ENCODE measurements at places on chromosomes 7 and 10.

DNA sequence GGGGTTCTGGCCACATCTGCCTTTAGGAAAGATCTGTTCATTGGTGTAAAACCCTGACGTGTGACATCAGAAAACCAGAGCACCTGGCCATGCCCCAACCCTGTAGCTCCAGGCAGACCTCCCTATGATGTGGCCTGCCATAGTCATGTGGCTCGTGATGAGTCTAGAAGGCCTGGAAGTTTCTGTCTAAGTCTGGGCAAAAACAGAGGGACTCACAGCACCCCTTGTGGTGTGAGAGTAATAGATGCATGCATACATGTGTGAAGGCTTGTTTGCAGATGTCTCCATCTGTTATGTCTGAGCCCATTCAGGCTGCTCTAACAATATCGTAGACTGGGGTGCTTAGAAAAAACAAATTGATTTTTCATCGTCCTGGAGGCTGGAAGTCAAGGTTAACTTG is 309.3 kb downstream of the PAXIP1 start:
- no peak for DNase-seq

GRCh38 chr10:103500481-103500880 is 7.0 kb downstream of the NEURL1 start:
- no peak for DNase-seq

- DNase-seq, result no peak
These were observed 58.0 kb upstream of the VWC2 start for GRCh38 chr7:49715486-49715885.

DNA sequence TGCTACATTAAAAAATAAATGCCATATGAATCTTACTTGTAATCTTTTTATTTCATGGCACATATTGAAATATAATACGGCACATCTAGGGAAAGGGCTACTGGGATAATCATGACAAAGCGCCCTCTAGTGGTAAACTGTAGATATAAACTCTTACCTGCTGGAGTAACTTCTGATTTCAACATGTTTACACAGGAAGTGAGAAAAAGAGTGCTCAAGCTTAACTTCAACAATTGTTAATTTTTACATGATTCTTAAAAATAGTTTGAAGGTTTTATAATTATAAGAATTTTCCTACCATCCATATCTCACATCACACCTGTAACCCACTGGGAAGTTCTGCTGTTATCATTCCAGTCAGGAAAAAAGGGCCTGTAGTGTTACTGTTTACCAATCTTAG is 2.0 kb upstream of the HEPACAM2 start:
- no peak for DNase-seq

GRCh38 chr7:51351661-51352060 is 35.1 kb upstream of the COBL start:
- DNase-seq, result no peak

DNA sequence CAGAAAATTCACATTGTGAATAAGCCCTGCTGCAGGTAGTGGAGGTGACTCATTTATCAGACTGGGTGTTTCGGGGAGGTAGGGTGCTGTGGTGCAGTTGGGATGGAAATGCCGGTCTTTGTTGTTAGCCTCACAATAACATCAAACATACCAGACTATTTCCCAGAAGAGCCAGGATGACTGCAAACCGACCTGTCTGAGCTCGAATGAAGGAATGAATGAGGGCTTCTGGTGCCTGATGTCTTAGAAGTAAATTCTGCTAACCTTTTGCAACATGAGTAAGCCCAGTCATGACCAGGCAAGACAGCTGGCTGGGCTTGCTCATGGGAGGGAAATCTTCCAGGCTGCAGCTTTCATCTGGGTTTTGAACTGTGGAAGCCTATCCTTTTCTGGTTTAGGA is 2.4 kb upstream of the VDAC2 start:
- no peak for DNase-seq

DNA sequence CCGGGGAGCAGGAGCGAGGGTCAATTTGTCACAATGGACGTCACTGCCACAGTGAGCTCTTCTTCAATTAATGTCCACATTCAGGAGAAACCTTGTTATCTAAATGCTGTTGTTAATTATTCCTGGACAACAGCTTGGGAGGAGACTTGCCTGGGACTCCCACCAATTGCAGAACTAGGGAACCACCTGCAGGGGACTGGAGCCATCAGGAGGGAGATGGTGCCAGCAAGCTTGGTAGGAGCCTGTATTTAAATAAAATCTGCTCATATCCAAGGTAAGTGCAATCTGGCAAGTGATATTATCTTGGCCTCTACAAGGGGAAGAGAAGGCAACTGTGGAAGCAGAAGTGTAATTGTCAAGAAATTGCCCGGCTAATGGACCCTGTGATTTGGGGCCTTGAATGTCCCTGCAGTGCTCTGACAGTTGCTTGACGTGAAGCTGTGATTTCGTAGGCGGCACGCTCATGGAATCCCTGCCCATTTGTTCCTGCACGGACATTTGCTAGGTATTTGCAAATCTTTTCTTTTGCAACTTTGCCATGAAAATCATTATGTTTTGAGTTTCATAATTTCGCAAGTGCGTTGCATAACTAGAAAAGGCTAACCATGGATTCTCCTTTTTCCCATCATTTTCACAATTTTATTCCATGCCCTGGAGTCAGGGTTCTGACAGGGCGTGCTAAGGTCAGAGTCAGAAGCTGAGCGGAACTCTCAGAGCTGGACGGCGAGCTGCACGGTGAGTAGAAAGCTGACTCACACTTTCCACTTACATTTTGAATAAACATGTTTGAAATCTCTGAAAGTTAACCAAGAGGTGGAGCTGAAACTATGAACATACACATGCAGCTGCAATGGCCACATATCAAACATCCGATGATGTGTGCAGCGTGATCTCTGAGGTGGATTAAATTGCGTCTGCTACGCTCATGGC is 84.9 kb upstream of the TCERG1L start:
- no peak for DNase-seq

DNA sequence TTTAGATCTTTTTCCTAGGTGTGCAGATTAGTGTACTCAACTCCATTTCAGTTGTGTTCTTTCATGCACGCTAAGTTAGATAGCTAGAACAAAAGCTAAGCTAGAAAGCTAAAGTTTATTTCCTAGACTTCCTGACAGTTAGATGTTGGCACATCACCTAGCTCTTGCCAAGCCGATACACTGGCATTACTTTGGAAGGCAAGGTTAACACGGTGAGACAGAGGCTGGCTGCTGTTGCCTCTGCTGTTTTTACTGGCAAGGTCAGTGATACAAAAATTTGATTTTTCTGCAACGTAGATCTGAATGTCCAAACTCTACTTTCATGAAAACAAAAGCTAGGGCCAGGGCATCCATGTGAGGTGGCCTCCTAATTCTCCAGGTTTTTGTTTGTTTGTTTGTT is 203.4 kb downstream of the IMMP2L start:
- no peak for DNase-seq

DNA sequence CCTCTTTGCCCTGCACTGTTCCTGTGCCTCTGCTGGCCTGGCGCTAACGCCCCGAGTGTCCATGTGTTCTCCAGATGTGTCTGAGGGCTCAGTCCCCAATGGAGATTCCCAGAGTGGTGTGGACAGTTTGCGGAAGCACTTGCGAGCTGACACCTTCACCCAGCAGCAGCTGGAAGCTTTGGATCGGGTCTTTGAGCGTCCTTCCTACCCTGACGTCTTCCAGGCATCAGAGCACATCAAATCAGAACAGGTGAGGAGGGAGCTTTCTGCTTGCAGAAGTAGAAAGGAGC is 60.9 kb downstream of the PAX2 start:
- no peak for DNase-seq

DNA sequence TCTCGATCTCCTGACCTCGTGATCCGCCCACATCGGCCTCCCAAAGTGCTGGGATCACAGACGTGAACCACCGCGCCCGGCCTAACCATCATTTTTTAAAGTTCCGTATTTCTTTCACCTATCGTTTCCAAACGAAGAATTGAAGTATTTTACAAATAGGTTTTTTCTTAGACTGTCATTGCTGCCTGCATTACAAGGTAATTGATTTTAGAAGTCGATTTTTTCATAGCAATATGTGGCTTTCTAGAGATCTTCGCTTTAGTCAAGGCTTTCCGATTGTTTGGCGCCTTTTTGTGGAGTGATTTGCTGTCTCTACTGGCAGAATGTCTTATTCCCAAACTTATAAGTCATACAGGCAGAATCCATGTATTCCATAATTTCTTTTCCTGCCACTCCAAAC is 109.2 kb downstream of the TRIL start:
- DNase-seq, result no peak

GRCh38 chr7:152856351-152856750 is 96.8 kb downstream of the ACTR3B start:
- no peak for DNase-seq

GRCh38 chr7:105800849-105801534 is 75.4 kb downstream of the ATXN7L1 start:
- DNase-seq, result no peak

- DNase-seq, result no peak
These were observed 50.2 kb downstream of the PDIA4 start for GRCh38 chr7:148978091-148978490.

DNA sequence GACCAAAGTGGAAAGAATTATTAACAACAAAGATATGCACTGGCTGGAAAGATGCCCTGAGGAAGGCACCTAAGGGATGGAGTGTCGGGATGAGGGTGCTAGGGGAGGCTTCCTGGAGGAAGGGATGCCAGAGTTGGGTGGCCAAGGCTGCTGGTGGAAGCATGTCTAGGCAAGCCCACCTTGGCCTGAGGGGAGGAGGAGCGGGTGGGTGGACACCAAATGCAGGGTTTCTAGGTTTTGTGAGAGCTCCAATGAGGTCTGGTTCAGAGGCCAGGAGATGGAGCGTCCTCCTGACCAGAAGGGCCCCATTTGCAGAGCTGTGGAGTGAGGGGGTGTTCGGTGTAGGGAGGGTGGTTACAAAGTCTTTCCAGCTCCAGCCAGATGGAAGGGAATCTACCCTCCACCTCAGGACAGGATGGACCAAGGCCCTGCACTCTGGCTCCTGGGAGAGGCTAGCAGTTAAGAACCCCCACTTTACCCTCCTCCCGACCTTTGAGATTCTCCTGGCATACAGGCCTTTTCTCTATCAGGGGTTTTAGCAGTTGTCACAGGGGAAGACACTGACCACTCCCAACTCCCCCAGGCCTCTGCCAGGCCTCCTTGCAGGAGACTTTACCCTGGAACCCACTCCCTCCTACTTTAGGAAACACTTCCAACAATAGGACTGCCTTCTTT is 3.0 kb upstream of the DDIT4 start:
- DNase-seq, result no peak

DNA sequence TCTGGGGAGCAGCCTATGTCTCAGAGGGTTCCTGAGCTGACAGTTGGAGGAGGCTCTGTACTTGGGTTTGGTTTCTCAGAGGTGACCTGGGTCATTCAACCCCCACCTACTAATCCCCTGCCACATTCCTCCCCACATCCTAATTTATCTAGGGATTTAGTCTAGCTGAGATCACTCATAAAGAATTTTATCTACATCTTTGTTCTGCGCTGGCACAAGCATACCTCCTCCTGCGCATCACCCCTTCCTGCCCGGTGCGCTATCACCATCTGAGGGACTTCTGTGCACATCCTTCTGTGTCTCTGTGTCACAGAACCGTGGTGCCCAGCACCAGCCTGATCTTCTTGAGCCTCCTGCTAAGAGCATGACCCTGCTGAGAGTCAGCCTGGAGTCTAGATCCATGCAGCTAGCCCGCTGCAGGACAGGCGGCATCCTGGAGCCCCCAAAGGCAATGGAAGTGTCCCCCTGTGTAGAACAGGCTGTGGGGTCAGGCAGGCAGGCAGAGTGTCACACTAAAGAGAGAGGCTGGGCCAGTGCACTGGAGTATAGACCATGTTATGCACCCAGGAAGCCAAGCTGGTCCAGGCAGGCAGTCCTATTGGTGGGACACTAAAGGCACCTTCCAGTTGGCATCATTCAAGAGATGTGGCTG is 63.6 kb downstream of the ARHGAP22 start:
- DNase-seq, result no peak

GRCh38 chr10:92091965-92092364 is 168.4 kb downstream of the BTAF1 start:
- no peak for DNase-seq

- no peak for DNase-seq
These were observed 20.8 kb upstream of the RET start for GRCh38 chr10:43055991-43056567.

GRCh38 chr10:3133948-3134347 is 38.6 kb downstream of the PITRM1 start:
- DNase-seq, result no peak

DNA sequence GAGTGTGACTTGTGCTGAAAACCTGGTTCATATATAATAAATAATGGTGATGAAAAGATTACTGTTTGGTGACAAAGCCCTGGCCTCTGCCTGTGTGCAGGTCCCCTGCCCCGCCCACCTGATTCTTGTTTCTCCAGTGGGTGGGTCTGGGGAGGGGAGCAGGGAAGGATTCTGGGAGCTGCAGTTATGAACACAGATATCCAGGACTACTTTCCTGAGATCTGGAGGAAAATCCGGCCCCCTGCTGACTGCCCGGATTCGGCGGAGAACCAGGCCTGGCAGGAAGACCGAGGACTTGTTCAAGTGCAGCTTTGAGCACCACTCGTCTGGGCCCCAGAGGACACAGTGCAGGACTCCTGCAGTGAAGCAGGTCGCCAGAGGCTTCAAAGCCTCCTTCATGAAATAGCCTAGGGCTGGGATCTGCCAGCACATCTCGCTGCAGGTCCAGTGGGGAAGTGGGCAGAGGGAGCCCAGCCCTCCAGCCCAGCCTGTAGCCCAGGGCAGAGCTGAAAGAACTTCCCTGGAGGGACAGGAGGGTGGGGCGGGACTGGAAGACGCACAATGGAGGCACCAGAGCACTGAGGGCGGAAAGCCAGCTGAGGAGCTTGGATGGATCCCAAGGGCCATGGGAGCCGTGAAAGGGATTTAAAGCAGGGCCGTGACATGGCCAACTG is 7.0 kb downstream of the ATP6V0E2 start:
- DNase-seq, result no peak

GRCh38 chr10:51743146-51743545 is 43.8 kb upstream of the CSTF2T start:
- no peak for DNase-seq

GRCh38 chr10:33101392-33101787 is 143.4 kb upstream of the ITGB1 start:
- DNase-seq, result no peak

- no peak for DNase-seq
These were observed 612 bp downstream of the SNX8 start for GRCh38 chr7:2313450-2314208.

DNA sequence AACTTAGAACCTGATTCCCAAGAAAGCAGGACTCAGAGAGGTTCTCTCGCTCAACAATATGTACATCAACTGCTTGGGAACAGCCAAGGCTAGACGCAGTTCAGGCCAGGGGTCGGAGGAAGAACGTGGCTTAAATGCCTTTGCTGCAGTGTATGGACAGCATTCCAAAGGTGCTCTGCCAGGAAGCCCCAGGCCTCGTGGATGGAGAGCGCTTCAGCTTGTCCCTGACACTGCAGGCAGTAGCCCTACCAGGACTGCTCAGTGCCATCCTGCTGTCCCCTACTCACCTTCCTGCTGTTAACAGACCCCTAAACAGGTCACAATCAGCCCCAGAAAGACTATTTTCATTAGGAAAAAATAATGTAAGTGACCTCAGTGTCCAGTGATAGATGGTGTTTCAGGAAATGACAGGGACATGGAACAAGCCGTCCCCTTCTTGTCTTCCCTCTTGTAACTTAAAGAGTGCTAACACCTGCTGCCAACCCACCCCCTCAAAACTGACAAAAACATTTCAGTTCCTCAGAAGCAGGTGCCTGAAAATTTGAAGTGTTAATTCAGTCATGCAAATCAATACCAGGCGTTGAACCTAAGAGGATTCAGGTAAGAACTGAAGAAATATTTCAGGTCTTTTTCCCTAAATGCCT is 16.5 kb downstream of the CREB3L2 start:
- no peak for DNase-seq

Data from activated T-helper 1 cell treated with Interleukin-2 at 50 U/mL for 16 hours (primary cell).